Stimulated activated naive B cell treated with anti-CD40 and anti-IgM and Interleukin-4, amounts not matched to agents 10 μg/mL and 1 μg/mL and 100 μg/mL, for 72 hours (primary cell): ENCODE measurements at places on chromosomes 6 and 20.

- no peak for DNase-seq
Measured at GRCh38 chr20:43043887-43044286, 145.8 kb downstream of the PTPRT start.

- DNase-seq: no peak
Measured at GRCh38 chr6:10793695-10794094, 44.6 kb downstream of the MAK start.

GRCh38 chr6:36759148-36759759 is 61.6 kb downstream of the RAB44 start:
- DNase-seq: peak; percentile 74

GRCh38 chr6:14434916-14435690 is 317.5 kb downstream of the CD83 start:
- no peak for DNase-seq

- no peak for DNase-seq
Measured at GRCh38 chr6:14194483-14194882, 76.9 kb downstream of the CD83 start.

GRCh38 chr20:3843490-3843889 is 3.1 kb upstream of the MAVS start:
- no peak for DNase-seq

DNA sequence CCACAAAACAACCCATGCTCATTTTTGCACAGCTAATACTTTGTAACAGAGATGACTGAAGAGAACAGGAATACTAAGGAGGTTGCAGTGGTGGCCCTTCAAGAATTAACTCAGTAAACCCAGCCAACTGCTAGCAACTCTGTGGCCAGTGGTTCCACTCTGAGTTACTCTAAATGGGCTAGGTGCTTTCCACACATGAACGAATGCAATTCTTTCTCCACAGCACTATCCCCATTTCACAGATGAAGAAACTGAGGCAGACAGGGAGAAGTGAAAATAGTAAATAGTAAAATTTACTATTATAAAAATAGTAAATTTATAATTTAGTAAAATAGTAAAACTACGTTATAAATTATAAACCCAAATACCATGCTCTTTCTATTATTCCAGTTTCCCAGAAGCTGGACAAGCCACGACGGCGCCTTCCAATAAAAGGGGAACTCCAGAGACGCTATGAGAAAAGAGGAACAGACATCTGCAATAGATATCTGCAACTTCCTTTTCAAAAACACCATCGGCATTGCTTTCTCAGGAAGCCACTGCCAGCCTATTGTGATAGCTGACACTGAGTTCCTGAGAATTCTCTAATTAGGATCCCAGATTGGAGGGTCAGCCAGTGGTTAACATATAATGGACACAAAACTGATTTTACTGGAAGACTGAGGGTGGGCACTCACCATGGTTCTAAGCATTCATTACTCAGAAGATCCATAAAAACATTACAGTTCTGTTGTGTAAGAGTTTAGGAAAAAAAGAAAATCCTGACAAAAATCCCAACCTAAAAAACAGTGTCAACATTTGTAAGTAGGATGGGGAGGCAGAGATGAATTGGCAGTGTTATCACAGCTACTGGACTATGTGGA is 16.2 kb downstream of the FKBP1A start:
- DNase-seq: no peak

GRCh38 chr20:57082357-57082945 is 184.0 kb downstream of the BMP7 start:
- no peak for DNase-seq

GRCh38 chr6:52746213-52746612 is 17.1 kb downstream of the GSTA2 start:
- no peak for DNase-seq

DNA sequence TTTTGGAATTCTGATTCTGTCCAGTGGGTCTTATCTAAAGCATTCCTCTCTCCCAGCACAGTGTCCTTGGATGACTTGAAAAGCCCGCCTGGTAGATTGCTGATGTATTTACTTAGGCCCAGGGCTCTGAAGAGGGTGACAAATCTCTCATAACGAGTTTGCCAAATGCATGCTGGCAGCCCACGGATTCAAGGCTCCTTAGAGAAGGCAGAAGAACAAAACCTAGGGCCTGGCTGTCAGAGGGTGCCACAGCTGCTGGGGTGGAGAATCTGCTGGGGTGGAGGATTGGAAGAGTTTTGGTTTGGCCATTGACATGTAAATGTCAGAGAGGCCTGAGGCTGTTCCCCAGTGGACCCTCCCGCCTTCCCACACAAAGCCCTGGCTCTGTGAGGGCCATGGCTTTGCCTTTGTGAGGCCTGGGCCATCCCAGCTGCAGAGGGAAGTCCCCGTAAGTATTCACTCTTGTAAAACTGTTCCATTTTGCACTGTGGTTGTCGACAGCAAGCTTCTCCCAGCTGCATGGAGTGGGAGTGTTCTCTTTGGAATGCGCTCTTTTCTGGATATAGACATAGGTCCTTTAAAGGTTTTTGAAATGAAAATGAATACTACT is 50.3 kb downstream of the ANKRD6 start:
- DNase-seq: no peak

- no peak for DNase-seq
Measured at GRCh38 chr6:88342336-88342735, 176.2 kb upstream of the CNR1 start.

GRCh38 chr6:111050261-111051023 is 36.9 kb upstream of the SLC16A10 start:
- no peak for DNase-seq

GRCh38 chr20:32249030-32249738 is 28.3 kb upstream of the KIF3B start:
- no peak for DNase-seq

DNA sequence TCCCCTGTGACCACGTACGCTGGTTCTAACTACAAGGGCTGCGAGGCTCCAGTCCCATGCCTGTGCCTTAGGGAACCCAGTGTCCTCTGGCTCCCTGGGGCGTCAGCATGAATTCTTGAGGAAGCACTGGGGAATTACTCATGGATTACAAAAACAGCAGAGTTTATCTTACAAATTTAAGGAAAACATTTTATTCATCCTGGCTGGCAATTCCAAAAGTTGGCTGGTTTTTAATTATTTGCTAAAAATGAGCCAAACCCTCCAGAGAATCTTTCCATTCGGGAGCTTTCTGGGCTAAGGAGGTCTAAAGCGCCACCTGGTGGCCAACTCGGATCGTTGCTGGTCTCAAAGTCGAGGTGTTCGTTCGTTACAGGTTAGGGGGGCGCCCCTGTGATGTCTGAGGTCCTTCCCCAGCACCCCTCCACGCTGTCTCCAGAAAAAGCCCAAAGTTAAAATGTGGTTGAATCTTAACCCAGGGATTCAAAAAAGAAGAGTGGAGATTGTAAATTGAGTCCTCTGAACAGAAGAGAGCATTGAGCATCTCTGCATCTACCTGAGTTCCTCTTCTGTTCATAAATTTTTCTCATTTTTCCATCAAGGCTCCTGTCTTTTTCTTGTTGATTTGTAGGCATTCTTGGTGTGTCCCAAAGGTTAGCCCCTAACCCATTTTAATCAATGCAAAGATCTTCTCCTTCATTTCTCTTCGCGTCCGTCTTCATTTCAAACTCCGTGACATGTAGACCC is 99.4 kb downstream of the BFSP1 start:
- peak; percentile 15 for DNase-seq

DNA sequence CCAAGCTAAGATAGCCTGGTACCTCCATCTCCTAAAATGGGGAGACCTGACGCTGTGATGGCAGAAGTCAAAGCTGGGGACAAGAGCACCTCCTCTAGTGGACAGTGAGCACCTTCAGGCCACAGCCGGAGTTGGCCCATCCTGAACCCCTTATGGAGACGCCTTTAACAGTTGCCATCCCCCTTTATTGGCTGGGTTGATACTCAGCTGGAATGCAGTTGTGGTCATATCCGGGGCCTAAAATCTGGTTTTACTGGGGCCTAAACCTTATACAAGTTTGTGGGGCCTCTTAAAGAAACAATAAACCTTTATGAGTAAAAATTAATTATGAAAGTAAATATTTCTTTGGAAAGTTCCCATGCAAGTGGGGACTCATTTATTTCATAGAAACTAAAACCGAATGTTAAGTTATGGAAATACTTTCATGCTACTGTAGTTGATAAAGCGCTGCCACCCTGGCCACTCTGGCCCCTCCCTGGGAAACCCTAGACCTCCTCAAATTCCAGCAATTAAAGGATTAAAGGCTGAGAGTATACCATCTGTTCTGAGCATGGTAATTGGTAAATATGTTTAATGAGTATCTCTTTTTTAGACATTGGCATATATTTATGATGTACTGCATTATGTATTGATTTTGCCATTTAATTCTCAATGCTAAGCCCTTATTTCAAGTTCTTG is 95.1 kb upstream of the SASH1 start:
- DNase-seq: no peak

DNA sequence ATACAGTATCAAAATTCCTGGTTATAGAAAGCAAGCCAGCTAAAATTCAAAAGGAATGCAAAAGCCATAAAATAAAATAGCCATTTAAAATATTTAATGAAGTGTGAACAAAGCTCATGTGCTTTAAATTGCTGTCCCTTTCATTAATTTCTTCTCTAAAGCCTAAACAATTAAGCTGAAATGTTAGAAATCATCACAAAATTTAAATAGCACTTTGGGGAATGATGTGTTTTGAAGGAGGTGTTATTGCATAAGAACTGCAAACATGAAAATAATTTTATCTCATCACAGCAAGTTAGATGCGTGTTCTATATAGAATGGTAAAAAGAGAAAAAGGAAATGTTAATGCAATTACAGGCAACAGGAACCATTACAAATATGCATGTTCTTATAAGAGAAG is 111.0 kb downstream of the RIMS1 start:
- DNase-seq: no peak

DNA sequence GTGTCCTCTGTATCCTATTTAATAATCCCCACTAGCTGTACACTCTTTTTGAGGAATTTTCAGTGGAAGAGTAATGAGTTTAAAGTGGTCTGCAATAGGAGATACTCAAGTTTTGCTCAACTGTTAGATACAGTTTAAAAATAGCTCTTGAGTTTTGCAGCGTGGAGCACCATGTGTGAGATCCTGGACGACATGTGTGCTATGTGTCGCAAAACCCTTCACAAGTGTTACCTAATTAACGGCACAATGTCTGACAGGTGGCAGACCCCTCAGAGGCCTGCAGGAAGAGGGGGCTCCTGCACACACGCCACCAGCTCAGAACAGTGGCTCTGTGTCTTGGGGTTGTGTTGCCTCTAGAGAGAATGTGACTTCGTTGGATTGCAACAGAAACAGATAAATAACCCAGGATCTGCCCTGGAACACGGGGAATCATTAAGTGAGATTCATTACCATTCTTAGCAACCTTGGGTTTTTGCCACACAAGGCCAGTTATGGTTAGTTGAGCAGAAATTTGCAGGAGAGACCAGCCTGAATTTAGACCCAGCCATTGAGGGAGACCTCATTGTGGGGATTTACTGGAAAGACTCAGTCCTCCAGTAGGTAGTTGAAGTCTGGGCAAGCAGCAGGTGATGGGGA is 73.8 kb downstream of the SASH1 start:
- no peak for DNase-seq

- DNase-seq: peak; percentile 63
Measured at GRCh38 chr20:19815553-19815991, 57.5 kb downstream of the RIN2 start.

- DNase-seq: no peak
Measured at GRCh38 chr20:40160097-40160550, 528.9 kb downstream of the MAFB start.

DNA sequence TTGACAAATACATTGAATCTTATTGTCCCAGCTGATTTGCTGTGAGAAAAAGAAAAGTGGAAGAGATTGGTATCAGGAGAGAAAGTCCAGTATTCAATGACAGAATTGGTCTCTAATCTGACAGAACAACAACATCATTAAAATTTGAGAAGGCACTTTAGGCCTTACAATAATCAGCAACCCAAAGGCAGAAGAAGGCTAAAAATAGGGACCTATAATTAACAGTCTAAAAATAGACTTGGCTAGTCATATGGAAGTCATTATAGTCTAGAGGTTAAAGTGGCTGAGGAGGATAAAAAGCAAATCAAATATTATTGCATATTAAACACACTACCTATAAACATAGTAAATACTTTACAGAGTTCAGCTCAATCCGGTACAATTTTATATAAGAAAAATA is 393.6 kb upstream of the JAG1 start:
- DNase-seq: no peak

DNA sequence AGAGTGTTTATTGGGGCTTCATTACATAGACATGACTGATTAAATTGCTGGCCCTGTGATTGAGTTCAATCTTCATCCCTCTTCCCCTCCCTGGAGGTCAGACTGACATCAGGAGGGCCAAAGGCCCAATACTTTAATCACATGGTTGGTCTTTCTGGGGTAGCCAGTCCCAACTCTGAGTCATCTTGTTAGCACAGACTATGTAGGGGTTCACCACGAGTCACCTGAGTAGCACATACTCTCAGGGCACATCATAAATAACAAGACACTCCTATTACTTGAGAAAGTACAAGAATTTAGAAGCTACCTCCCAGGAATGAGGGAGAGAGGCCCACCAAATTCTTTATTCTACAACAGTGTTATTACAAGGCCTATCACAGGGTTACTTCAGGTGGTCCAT is 11.3 kb downstream of the GINS1 start:
- DNase-seq: no peak

- DNase-seq: no peak
Measured at GRCh38 chr20:16709017-16709416, 20.8 kb upstream of the SNRPB2 start.

DNA sequence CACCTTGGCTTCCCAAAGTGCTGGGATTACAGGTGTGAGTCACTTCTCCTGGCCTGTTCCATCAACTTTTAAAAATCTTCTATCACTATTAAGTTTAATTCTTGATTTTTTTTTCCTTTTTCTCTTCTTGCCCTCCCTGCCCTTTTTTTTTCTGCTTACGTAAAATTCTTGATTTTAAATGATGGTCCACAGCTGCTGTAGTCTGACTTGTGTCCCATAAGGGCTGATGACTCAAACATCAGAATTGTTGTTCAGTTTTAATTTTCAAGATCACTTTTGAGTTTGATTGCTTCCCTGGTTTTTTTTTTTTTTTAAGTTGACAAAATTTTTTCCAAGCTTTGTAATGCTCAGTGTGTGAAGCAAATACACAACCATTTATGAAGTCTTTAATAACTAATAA is 61.9 kb downstream of the CBFA2T2 start:
- DNase-seq: no peak

DNA sequence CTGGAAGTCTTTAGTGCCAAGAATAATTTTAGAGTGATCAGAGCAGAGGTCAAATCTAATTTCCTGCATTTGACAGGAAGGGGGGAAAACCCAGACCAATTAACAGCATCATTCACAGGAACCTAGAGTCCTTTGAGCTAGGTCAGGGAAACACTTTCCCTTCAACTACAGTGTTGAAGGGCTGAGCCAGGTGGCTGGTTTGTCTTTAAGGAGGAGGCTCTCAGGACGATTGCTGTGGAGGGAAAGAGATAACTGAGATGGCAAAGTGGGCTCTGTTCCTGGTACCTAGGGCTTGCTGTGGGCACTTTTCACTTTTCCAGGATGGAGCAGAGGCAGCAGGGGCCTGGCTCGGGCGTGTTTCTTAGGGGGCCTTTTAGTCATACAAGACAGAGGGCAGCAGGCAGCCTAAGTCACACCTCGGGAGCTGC is 111.9 kb downstream of the SCML4 start:
- no peak for DNase-seq
